HuH-7.5 (cell line): ENCODE measurements at places on chromosomes 12 and 14.
A peak's percentile ranks its signal among the peaks of the same experiment; 100 is the strongest.

DNA sequence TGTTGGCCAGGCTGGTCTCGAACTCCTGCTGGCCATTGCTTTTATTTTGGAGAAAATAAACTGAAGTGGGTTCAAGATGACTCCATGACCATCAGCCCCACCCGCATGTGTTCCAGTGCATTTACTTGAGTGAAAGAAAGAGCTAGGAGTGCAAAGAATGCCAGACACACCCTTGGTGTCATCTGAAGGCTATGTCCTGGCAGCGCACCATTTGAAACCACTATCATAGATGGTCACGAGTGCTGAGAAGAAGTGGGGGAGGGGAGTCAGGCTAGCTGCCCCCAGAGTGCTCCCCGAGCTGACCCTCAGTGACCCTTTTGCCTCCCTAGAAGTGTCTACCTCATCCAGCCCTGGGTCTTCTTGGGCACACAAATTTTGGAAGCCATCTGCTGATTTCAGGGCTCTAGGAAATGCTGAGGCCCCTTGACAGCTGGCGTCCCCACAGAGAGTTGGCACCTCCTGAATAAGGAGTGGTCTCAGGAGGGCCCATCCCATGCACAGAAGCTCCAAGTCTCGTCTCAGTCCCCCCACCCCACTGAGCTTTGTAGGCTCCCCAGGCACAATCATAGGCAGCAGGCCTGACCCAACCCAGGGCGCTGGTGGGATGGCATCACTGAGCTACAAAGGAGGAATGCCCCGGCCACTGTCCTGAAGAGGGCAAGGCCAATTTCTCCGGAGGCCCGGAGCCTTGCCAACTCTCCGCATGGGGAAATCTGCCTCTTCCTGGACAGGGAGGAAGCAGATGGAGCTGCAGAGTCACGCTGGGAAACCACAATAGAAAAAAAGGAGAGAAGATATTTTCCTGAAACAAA lies 28.0 kb downstream of the PXN start:
- no peak for DNase-seq

GRCh38 chr12:130831876-130832405 lies 7.1 kb downstream of the STX2 start:
- DNase-seq: no peak

DNA sequence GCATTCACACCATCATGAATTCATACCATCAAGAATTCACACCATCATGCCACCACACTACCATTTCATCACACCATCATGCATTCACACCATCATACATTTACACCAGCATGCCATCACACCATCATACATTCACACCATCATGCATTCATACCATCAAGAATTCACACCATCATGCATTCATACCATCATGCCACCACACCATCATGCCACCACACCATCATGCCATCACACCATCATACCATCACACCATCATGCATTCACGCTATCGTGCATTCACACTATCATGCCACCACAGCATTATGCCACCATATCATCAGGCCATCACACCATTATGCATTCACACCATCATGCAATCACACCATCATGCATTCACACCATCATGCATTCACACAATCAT lies 79.7 kb downstream of the ANO2 start:
- DNase-seq: no peak

GRCh38 chr12:57523706-57524614 lies 1.3 kb downstream of the MBD6 start:
- no peak for DNase-seq

- no peak for DNase-seq
Observed at GRCh38 chr12:129550353-129550752, 353.5 kb downstream of the TMEM132D start.

GRCh38 chr14:49512147-49512551 lies 74.0 kb downstream of the RPS29 start:
- DNase-seq: no peak

GRCh38 chr12:19576506-19577280 lies 137.4 kb downstream of the AEBP2 start:
- DNase-seq: no peak

GRCh38 chr12:121038861-121039668 lies at the start of gene OASL:
OASL (minus strand) TSS chr12:121039246; CDS start chr12:121038971, 275 bp downstream.
- no peak for DNase-seq

DNA sequence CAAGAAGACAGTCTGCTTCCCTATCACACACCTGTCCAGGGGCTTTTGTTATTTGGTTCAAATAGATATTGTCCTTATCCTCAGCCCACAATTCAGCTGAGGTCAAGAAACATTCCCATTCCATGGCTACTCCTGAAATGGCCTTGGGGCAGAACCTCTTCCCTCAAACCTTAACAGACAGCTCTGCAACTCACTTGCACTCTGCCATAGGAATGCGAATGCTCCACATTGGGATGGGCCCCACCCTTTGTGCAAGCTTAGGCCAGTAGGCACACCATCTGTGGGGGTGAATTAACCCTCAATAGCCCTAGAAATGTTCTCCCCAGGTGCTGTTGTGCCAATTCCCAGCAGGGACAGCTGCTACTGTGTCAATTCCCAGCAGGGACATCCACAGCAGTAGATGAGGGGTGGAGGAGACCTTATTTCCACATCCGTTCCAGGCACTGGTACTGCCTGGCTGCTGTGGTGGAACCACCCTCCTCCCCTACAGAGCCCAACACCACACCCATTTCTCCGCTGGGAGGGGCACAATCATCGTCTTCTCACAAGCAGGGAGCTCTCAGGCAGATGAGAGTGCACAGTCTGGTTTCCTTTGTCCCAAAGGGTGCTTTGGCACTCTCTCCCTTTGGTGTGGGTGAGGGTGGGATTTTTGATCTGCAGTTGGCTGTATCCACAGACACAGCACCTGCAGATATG lies 42.3 kb upstream of the GLIPR1 start:
- no peak for DNase-seq

GRCh38 chr12:118145798-118146156 lies 9.9 kb downstream of the PEBP1 start:
- DNase-seq: no peak

DNA sequence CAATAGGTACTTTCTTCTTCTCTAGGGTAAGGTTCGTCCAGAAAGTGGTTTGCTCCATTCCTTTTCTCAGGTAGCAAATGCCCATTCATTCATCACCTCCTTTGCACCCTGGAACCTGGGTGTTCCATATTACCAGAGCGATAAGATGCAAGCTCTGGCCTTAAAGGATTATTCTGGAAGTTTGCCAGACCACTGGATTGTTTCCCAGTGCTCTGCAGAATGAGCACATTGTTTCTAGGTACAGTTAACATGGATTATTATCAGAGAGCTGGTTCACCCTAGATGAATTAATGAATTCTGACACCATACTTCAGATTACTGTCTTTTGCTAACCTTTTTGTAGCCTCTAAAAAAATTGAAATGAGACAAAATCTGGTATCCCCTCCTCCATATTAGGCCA lies 170.9 kb upstream of the BMP4 start:
- no peak for DNase-seq

- no peak for DNase-seq
Observed at GRCh38 chr14:97804056-97804455, 1006.9 kb downstream of the VRK1 start.

DNA sequence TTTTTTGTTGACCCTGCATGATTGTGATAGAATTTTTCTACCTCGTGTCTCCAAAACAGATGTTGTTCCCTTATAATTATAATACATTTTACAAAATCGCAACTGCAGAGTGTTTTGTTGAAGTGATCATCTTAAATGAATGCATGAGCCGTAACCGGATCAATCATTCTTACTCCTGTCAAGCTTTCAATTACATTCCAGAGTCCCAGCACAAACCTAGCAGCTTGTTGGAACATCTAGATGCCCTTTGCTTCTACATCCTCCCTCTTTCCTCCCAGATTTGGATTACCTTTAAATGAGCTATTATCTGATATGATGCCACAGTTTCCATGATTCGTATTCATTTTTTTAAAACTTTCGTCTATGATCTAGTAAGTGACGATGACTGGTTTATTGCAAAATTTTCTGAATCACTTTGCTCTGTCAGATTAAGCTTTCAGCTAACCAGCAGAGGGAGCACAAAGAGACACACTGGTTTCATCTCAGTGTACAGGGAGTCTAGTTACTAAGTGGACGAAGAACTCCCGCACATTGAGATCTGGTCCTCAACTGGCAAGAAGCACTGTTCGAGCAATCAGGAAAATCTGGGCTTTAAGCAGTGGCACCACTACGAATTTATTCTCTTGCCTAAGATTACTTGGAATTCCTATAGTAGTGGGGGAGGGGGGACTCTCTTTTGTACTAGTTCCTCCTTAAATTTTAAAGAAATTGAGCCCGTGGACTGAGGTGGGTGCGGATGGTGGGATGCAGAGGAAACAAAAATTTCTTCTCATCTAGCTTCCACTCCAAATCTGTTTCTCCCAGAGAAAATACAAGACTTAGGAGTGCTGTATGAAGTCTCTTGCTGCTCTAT lies 40.9 kb downstream of the TSHR start:
- peak; percentile 44 for DNase-seq

- DNase-seq: no peak
Observed at GRCh38 chr12:125105600-125105999, 40.4 kb downstream of the AACS start.

DNA sequence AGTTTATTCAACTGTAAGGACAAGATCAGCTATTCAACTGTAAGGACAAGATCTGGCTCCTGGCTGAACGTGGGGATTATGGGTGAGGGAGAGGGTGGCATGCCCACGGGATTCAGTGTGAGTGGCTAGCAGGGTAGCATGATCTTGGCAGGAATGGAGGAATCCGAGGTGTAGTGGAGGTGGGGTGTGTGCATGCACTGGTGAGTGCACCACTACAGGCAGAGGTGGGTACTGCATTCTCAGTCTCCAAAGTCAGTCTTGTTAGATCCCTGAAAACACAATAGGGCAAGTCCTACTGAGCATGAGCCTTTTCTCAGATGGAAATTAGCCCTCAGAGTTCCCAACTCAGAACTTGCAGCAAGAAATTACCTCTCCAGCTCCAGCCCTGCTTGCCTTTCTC lies 32.2 kb upstream of the DCD start:
- DNase-seq: peak; percentile 32

DNA sequence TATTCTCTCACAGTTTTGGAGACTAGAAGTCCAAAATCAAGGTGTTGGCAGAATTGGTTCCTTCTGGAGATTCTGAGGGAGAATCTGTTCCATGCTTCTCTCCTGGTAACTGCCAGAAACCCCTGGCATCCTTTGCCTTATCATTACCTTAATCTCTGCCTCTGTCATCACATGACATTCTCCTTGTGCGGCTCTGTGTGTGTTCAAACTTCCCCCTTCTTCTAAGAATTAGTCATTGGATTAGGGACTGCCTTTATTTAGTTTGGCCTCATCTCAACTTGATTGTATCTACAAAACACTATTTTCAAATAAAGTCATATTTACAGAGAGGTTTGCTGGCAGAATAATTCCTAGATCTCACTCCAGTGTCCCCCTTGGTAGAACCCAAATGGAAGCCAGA lies 68.9 kb downstream of the ZNF641 start:
- DNase-seq: no peak

- DNase-seq: peak; percentile 70
Observed at GRCh38 chr12:52004042-52004648, 2.6 kb upstream of the TAMALIN start.

- DNase-seq: no peak
Observed at GRCh38 chr12:117141097-117141898, 42.1 kb upstream of the TESC start.

DNA sequence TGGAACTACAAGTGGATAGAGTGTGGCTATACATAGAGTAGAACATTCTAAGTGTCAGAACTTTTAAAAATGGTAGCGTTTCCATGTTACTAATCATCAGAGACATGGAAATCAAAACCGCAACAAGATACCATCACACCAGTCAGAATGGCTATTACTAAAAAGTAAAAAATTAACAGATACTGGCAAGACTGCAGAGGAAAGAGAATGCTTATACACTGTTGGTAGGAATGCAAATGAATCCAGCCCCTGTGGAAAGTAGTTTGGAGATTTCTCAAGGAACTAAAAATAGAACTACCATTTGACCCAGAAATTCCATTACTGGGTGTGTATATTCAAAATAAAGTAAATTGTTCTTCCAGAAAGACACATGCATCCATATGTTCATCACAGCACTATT lies 518.6 kb downstream of the NELL2 start:
- no peak for DNase-seq

DNA sequence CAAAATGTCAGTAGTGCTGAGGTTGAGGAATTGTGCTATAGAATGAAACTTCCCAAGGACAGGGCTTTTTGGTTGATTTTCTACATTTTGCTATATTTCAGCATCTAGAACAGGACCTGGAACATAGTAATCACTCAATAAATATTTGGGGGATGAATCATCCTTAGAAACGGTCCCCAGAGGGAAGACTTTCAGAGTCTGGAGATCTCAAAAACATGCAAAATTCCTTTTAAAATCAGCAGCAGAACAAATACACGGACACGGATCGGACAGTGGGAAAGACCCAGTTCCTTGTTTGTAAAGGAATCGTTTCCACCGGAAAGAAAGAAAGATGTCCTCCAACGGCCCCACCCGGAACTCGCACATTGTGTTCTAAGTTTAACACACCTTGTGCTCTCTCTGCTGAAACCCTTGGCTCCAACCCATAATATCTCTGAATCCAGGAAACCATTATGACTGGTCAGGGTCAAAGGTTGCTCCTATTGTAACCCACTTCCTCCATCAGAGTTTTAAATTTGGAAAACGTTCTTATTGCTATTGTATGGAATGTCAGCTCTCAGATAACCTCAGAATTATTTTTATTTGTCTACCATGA lies 617.2 kb downstream of the MED13L start:
- DNase-seq: no peak

DNA sequence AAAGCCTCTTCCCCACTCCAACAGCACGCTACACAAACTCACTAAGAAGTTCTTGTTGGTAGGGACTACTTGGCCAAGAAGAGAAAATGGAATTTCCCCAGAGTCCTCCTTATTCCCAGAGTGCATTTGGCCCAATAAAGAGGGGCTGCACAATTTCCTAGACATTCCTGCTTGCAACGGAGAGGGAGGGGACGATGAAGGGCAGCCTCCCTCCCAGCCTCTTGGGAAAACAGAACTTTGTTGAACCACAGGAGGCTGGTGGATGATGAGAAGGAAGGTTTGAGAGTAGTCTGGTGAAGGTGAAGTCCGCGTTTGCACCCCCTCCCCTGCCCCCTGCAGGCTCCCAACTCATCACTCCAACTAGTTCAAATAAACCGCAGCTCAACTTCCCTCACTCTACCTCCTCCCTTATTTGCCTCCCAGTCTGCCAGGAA lies 19.1 kb upstream of the TBX3 start:
- no peak for DNase-seq

- no peak for DNase-seq
Observed at GRCh38 chr12:60174476-60174875, 578.6 kb downstream of the SLC16A7 start.

DNA sequence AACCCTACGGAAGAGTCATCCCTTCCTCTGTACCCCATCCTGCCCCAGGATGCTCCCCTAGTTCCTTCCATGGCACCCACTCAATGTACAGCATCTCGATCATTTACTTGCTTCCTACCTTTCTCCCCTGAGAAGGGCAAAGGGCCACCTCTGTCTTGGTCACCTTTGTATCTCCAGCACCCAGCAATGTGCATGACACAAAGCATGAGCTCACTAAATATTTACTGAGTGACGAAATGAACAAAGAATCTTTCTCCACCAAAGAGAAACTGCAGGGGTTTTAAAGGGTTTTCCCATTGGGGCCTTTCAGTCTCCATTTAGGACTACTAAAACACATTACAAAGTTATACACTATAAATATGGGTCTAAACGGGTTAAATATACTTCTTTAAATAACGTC lies 30.6 kb downstream of the ATG14 start:
- DNase-seq: peak; percentile 45
